ENCODE measurements at places on chromosomes 11 and 22.

DNA sequence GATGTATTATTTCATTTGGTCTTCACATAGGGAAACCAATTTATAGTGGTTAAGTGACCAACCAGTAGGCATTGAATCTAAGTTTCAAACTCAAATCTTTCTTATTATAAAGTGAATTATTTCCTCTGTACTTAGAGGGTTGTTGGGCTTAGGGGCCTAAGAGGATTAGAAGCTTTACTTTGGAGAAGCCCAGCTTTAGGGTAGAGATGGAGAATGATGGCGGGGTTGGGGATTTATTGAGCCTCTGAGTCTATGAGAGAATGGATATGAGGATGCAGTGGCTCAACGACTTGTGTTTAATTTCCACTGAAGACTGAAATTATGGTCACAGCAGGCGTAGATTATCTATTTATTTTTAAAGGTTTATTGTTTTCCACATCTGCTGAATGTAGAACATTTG, 55.5 kb downstream of the CHRDL2 start:
- no peak for DNase-seq

- DNase-seq, result no peak
These were observed 322.7 kb upstream of the PLET1 start for GRCh38 chr11:112583261-112583893.

DNA sequence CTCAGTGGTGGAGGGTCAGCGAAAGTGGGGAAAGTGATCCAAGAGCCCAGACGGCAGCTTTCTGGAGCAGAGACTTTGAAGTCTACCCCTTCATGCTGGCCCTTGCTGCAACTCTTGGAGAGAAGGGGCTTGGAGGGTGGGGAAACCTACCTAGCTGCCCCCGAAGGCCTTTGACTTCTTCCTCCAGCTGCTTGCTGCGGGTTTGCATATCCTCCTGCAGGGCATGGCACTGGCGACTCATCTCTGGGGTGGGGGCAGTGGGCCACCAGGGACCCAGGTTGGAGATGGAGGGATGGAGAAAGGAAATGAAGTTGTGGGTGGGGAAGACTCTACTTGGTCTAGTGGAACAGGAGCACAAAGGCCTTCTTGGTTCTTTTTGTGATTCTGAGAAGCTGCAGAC, 7.7 kb downstream of the NHERF4 start:
- no peak for DNase-seq

GRCh38 chr11:8126649-8127289, 42.1 kb downstream of the RIC3 start:
- no peak for DNase-seq

DNA sequence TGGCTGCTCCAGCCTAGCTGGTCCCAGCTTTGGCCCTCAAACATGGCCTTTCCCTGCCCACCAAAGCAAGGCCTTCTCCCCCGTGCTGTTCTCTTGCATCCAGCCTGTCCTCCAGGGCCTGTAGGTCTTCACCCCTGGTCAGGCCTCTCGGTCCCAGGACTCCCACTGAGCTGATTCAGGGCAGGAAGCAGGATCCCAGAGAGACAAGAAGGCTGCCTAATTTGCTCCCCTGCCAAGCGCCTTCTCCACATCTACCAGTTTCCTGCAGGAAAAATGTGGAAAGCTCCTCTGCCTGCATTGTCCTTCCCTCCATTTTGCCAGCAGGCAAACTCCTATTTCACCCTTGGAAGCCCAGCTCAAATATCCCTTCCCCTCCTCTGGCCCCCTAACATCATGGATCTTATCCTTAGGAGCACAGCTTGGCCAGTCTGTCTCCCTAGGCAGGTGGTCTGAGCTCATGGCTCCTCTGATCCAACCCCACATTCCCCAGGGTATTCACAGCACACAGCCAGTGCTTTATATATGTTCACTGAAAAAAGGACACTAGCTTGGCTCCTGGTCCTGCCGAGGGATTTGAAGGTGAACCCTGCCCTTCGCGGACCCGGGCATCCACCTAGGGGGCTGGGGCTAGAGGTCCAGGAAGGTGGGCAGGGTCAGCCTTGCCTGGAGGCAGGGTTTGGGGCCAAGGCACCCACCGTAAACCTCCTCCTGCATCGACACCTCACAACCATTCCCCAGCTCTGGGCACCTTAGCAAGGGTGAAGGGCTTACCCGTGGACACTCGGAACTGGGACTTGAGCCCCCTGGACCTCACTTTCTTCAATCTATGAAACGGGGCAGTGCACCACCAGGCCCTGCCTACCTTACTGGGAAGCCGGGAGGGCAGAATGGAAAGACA, 968 bp downstream of the RHBDD3 start:
- DNase-seq, result no peak

DNA sequence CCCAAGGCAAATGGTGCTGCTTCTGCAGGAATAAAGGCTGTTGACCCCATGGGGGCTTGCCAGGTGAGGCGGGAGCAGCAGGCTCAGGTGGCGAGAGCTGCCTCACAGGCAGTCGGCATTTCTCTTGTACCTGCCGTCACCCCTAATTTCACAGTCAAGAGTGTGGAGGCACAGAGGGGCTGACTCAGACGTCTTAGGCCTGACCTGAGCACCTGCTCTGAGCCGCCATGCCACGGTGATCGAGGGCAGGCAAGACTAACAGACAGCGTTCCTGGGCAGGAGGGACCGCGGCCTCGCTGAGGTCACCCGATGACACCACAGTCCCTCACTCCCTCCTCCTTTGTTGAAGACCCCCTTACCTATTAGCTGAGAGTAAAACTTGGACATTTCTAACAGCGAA, 5.2 kb downstream of the ALG12 start:
- no peak for DNase-seq

DNA sequence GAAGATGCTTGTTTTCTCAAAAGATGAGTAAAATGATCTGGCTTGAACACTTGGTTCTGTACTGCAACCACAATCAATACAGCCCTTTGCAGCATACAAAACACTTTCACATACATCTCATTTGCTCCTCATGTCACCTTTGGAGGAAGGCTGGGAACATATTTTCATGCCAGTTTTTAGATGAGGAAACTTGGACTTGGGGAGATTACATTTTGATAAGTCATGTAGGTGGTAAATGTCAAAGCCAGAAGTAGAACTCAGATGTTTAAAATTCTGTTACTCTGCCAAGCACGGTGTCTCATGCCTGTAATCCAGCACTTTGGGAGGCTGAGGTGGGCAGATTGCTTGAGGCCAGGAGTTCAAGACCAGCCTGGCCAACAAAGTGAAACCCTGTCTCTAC, 121.8 kb downstream of the MICAL2 start:
- no peak for DNase-seq

- peak; percentile 12 for DNase-seq
These were observed 861 bp upstream of the ZNRF3 start for GRCh38 chr22:28882545-28882877.

DNA sequence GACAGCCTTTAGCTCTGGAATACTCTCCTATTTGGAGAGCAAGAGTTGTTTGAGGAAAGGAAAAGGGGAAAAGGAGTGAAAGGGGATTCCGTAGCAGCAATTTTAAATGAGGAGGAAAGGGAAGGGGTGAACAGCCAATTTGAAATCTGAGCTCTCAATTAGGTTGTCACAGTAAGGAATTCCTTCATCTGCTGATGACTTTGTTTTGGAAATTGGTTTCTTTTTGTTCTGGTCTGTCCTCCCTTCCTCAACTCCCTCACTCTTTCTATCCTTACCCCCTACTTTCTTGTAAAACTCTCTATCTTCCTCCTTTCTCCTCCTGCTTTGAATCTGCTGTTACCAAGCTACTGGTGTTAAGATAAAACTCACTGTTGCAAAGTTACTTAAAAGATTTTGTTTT, 1155.6 kb downstream of the DLG2 start:
- no peak for DNase-seq

- DNase-seq, result no peak
These were observed 1.9 kb downstream of the PATZ1 start for GRCh38 chr22:31344256-31344577.

DNA sequence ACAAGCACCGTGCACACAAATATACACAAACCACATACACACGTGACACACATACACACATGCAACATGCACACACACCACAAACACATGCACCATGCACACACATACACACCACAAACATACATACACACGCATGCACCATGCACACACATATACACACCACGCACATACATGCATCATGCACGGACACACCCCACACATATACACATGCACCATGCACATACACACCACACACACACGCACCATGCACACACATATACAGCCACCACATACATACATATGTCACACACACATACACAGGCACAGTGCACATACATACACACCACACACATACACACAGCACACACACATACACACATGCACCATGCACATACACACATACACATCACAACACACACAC, 12.7 kb upstream of the B4GALNT4 start:
- DNase-seq, result no peak

- DNase-seq, result peak; percentile 92
These were observed 43.3 kb upstream of the EP300 start for GRCh38 chr22:41048791-41049717.

DNA sequence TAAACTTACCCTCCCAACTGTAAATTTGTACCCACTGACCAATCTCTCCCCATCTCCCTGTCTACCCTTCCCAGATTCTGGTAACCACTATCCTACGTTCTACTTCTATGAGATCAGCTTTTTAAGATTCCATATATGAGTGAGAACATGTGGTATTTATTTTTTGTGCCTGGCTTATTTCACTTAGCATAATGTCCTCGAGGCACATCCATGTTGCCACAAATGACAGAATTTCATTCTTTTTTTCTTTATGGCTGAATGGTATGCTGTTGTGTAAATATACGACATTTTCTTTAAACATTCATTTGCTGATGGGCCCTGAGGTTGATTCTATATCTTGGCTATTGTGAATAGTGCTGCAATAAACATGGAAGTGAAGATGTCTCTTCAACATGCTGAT, 74.7 kb upstream of the RRM1 start:
- DNase-seq, result no peak

DNA sequence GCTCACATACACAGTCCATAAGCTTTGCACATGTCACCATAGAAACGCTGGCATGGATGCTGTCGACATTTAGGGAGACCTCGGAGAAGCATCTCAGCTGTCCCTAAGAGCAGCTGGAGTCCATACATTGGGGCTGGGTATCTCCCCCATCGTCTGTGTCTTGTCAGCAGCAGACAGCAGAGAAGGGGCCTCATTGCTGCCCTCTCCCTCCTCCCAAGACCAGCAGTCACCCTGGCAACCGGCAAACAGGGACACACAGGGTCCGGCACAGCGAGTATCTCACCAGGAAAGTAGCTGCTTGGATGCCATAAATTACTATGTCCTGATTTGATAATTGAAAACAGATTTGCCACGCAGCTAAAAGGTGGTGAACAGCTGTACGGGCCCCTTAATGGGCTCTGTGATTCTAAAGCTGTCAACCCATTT, 84.4 kb downstream of the CD44 start:
- DNase-seq, result peak; percentile 25

DNA sequence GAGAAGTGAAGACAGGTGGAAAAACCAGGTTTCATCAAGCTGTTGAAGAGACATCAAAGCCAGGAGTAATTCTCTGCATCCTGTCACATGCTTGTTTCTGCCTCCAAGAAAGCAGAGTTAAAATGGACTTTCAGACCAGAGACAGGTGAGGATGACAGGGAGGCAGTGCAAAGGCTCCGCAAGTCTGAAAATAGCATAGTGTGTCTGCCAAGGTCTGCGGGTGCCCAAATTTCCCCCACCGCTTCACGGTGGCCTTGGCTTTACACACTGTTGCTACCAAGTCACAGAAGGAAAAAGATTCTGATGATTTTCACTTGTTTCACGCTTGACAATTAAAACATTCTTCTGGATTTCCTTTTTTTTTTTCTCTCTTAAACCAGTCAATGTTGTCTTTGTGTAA, 44.2 kb downstream of the SNX19 start:
- no peak for DNase-seq

- DNase-seq, result peak; percentile 89
These were observed 759 bp downstream of the AP2A2 start for GRCh38 chr11:926341-926916.

DNA sequence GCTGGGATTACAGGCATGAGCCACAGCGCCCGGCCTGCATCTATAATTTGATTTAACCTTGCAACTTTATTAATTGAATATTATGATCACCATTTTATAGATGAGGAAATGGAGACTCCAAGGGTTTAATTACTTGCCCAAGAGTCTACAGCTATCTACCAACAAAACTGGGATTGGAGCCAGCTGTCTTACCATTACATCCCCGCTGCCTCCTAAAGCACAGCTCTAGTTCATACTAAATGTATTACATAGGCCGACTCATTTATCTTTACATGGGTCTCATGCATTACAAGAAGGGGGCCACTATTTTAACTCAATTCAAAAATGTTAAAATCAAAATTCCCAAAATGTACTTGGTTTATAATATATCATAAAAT, 14.1 kb upstream of the TMA7B start:
- no peak for DNase-seq

DNA sequence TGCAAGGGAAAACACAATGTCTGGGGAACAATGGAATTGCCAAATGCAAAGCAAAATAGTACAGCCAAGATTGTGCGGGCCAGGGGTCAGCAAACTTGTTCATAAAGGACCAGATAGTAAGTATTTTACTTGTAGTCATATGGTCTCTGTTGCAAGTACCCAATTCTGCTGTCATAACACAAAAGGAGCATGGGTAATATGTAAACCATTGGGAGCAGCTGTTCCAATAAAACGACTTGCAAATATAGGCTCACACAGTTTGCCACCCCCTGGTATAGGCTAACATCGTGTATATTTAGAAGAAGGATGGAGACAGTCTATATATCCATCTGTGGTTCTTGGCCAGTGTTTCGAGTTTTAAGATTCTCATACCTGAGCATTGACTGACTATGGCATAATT, 15.6 kb downstream of the SDHAF2 start:
- DNase-seq, result no peak

DNA sequence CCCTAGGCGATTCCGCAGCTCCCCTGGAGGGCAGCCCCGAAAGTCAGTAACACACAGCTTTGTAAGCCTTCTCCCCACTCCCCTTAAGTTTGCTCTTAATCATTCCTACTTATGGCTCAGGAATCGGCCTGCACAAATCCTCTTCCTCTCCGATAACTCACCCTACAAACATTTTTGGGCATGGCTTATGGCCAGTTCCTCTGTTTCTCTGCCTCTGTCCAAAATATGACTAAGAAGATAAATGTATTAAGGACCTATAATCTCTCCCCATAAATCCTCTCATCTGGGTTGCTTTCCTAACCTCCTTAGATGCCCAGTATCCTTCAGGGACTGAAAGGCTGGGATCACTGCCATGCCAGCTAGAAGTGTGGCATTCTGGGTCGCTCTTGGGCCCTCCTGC, 41.0 kb downstream of the PAMR1 start:
- DNase-seq, result peak; percentile 49

GRCh38 chr11:86244063-86244521, 461 bp upstream of the EED start:
- peak; percentile 94 for DNase-seq

DNA sequence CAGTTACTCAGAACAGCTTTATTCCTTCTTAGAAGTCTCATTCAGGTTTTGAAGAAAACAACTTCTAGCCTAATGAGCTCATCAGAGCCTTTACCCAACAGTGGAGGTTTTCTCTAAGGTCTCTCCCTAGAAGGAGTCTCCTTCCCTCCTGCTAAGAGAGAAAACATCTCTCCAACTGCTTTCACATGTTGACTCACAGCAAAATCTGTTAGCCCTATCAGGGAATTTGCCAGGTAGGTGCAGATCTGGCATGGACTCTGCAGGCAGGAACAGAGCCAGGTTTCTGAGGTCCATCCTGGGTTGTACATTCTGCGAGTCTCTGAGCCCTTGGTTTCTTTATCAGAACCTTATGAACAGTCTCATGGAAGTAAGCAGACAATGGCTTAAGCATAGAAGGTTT, 214.4 kb downstream of the HIPK3 start:
- DNase-seq, result no peak

- DNase-seq, result peak; percentile 61
These were observed 23.3 kb downstream of the ARL14EP start for GRCh38 chr11:30346068-30346688.

- no peak for DNase-seq
These were observed 5.6 kb downstream of the FBXO7 start for GRCh38 chr22:32480238-32480637.

Data from GM03348 (cell line).